ENCODE measurements at places on chromosomes 3 and 15.

DNA sequence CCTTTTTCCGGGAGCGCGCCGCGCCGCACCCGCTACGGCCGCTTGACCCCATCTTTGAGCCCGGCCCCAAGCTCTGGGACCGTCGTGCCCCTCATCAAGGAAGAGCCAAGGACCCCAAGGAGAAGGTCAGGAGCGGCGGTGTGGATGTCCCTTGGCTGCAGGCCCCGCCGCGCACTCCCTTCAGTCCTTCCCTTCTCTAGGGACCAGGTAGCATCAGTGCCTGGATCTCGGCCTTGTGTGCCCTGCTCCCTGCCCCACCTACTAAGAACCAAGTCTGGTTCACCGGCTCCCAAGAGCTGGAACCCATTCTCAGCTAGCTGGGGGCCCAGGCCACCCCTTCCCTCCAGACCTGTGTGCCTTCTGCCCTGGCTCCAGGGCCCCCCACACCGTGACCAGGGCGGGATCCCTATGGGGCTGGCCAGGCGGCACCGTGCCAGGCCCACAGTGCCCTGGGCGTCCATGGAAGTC is 69.3 kb upstream of the CGNL1 start:
- no peak for DNase-seq

GRCh38 chr3:181567311-181568075 is 144.2 kb upstream of the SOX2 start:
- DNase-seq: no peak

GRCh38 chr3:112086875-112087524 is 811 bp downstream of the C3orf52 start:
- DNase-seq: peak; percentile 16

DNA sequence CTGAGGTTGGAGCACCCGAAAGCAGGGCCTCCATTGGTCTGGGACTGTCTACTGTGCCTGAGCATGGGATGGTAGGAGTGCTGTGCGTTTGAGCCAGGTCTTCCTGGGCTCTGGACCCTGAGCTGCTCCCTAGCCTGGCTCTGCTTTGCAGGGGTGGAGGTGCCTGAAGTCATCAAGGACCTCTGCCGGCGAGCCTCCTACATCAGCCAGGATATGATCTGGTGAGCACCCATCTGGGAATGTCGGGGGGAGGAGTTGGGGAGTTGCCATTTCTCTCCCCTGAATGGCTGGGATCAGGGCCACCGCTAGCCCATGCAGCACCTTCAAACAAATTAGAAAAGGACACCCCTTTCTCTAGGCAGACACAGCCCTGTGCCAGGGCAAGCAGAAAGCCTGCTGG is 20.7 kb downstream of the DUOX1 start:
- no peak for DNase-seq

GRCh38 chr15:26372706-26373105 is 400.2 kb downstream of the GABRB3 start:
- DNase-seq: no peak

DNA sequence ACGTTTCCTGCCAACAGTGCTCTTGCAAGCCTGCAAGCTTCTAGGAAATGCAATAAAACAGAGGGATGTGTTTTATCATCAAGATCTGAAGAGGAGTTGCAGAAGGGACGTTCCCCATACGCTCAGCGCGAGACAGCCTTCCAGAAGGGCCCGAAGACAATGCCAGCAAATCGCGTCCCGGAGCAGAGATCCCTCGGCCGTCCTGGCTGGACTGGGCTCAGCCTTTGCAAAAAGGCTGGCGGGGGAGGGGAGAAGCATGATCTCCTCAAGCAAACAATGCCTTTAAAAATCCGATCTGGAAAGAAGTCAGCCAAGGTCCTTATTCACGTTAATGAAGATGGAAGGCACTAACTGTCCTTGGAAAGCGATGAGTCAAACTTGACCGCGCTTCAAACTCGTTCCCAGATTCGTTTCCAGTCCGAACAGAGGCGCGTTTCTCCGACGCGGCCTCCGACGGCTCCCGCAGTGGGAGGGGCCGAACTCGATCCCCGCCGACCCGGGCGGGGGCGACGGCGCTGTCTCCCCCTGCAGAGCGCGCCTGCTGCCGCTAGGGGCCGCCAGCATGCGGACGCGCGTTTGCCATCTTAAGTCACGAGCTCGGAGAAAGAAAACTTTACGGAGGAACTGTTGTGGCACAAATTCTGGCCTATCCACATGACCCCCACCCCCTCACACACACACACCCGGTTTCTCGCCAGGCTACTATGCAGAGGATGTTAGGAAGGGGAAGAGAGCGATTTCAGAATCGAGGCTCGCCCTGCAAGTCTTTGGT is 5.5 kb downstream of the BCL6 start:
- DNase-seq: peak; percentile 92

- no peak for DNase-seq
Observed at GRCh38 chr3:170179432-170179831, 2.1 kb downstream of the PHC3 start.

DNA sequence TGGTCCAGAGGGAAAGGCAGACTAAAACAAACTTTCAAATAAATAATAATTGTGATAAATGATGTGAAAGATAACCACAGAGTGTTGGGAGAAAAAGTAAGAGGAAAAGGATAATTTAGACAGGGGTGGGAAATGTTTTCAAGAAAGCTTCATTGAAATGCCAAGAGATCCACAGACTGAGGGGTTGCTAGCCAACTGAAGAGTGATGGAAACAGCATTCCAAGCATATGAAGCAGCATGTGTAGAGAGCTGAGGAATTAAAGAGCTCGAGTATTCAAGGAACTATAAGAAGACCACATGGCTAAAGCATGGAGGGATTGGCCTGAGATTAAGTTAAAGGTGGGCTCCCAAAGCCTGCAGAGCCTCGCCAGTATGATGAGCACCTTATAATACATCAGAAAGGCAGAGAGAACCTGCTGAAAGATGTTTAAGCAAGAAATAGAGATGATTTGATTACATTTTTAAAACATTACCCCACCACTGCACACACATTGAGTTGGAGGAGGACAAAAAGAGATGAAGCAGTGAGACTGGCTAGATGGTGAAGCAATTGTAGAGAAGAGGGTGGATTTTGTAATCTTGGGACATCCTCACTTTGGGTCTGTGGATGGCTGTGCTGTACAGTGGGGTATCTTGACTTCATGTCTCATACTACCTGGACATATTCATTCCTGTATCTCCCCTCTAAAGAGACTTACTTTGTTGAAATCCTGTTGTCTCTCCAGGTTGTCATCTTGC is 100.8 kb downstream of the STAC start:
- no peak for DNase-seq

DNA sequence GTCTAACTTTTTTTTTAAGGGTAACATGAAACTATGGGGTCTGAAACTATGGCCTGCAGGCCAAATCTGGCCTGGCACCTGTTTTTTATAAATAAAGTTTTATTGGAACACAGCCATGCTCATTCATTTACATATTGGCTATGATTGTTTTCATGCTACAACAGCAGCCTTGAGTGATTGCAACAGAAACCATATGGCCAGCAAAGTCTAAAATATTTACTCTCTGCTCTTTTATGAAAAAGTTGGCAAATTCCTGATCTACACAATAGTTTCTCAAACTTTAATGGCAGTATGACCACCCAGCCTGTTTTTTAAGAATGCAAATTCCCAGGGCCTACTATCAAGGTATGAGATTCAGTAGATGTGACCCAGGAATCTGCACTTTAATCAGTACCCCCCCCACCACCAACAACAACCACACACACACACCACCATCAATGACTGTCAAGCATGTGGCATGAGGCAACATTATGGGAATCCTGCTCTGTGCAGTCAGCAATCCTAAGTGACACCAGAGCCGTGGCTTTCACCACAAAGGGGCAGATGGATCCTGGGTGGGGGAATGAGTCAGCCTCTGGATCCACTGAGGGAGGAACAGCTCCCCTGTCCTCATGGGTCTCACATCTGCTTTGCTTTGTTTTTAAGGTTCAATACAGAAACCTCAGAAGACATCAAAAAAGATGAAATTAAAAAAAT is 142.8 kb downstream of the NTRK3 start:
- no peak for DNase-seq

DNA sequence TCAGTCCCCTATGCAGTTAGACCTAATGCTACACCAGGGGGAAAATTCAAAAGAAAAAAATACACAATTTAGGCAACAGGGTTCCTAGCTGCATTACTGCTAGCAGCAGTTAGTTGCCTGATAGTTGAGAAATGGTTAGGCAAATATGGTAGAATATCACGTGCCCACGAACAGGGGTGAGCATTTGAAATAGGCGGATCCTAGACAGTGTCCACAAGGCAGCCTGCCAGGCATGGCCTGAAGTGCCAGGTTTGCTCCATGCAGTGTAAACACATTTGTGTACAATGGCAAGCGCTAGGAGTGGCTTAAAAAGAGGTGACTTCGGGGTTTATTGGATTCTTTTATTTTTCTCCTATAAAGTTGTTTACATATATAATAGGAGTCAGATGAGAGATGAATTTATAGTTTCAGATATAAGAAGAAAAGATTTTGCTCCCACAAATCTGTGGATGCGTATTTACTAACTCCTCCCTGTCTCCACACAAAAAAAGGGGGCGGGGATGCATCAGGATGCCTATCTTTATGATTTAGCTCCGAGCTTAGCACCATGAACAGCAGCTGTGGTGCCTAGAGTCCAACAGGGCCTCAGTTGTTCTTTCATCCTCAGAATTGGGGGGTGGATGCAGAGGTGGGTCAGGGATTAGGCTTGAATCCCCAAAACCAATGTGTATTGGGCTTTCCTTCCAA is 3.9 kb upstream of the TGM4 start:
- DNase-seq: no peak

- no peak for DNase-seq
Observed at GRCh38 chr15:56906766-56907165, 11.7 kb upstream of the TCF12 start.

GRCh38 chr3:164918905-164919304 is 159.4 kb downstream of the SI start:
- DNase-seq: no peak

- no peak for DNase-seq
Observed at GRCh38 chr3:119924111-119925094, 142.5 kb downstream of the NR1I2 start.

DNA sequence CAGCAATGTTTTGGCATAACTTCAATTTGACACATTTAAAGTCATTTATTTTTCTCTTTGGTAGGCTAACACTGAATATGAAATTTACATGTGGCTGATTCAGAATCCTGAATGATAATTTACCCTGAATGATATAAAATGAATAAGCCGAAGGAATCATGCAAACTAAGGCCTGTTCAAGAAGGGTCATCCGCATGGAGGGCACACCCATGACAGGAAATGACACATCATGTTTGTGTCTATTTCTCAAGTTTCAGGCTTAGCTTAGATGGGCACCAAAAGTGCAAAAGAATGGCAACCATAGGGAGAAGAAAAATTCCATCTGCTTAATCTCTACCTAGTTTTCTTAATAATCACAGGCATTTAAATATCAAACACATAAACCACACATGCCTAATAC is 141.5 kb downstream of the DUT start:
- no peak for DNase-seq

GRCh38 chr15:96160800-96161199 is 169.7 kb upstream of the NR2F2 start:
- DNase-seq: no peak

- peak; percentile 61 for DNase-seq
Observed at GRCh38 chr3:138941259-138941885, 5.6 kb downstream of the FOXL2 start.

DNA sequence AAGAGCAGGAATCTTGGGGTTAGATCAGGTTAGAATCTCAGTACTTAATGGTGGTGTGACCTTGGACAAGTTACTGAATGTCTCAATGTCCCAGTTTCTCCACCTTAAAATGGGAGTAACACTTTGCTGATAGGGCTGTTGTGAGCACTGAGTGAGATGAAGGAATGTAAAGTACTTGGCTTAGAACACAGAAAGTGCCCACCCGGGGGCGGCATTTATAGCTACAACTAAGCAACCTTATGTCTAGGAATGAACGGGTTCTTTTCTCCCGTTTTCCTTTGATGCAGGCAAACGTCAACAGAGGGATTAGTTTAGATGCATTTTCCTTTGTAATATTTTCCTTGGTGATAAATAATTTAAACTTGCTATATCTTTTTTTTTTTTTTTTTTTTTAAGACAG is 176.6 kb downstream of the USP13 start:
- DNase-seq: no peak

DNA sequence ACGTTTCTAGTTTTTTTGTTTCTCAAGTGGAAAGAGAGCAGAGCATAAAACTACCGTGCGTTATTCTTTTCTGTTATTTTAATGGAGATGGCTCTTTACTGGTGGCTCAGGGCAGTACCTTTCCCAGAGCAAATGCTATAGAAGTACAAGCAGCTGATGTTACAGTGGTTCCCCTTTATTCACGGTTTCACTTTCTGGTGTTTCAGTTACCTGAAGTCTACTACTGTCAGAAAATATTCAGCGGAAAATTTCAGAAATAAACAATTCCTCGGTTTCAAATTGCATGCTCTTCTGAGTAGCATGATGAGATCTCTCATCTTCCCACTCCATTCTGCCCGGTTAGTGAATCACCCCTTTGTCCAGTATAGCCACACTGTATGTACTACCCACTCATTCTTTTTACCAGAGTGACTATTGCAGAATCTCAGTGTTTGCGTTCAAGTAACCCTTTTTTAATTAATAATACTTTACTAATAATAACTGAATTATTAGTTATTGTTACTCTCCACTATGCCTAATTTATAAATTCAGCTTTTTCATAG is 597.5 kb upstream of the ROBO2 start:
- no peak for DNase-seq

- peak; percentile 36 for DNase-seq
Observed at GRCh38 chr3:72517921-72518424, 330.3 kb downstream of the SHQ1 start.

DNA sequence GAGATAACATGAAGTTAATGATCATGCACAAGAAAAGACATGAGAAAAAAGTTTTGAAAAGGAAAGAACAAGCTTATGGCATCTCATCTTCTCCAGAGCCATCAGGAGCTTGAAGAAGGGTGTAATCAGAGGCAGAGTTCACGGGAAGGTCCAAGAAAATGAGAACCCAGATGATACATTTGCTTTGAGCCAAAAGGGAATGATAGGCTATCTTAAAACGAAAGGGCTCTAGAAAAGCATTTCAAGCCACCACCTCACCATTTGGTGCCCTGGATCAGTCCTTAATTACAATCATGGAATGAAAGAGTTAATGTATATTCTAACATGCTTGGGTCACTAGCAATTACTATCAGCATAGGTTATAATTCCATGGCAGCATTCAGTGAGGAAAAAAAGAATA is 781.8 kb downstream of the ROBO1 start:
- DNase-seq: no peak

DNA sequence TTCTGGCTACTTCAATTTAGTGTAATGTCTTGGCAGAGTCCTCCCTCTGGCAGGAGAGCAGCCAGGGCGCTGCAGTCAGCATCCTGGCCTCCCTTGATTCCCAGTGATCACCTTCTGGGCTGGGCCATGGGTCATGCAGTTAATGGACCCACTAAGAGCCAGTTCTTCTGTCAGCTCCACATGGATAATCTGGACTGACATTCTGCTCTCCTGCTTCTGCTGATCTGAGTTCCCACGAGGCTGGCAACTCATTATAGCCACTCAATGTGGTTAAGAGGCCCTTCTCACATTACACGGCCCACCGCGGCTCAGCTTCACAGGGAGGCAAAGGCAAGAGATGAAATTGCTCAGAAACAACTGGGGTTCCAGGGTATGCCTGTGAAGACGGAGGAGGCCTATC is 94.0 kb downstream of the WDR76 start:
- DNase-seq: no peak

- no peak for DNase-seq
Observed at GRCh38 chr15:62186578-62186977, 21.5 kb upstream of the C2CD4B start.

Data from hepatocyte (in vitro differentiated cells).